Fibroblast of skin of left biceps (primary cell): ENCODE measurements at places on chromosomes 3 and 15.
A peak's percentile ranks its signal among the peaks of the same experiment; 100 is the strongest.

DNA sequence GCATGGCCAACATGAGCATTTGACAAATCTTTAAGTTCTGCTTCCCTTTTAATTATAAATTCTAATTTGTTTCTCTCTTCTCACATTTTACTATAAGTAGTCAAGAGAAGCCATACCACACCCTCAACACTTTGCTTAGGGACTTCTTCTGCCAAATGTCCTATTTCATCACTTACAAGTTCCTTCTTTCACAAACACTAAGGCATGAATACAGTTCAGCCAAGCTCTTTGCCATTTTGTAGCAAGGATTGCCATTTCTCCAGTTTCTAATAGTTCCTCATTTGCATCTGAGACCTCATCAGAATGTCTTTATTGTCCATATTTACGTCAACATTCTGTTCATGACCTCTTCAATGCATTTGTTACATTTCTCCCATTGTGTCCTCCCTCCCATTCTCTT lies 29.4 kb downstream of the SLC22A14 start:
- DNase-seq = no peak

- peak; percentile 35 for DNase-seq
Observed at GRCh38 chr3:98817547-98818041, 54.5 kb downstream of the ST3GAL6 start.

- no peak for DNase-seq
Observed at GRCh38 chr15:44811337-44811736, 75.0 kb downstream of the TRIM69 start.

DNA sequence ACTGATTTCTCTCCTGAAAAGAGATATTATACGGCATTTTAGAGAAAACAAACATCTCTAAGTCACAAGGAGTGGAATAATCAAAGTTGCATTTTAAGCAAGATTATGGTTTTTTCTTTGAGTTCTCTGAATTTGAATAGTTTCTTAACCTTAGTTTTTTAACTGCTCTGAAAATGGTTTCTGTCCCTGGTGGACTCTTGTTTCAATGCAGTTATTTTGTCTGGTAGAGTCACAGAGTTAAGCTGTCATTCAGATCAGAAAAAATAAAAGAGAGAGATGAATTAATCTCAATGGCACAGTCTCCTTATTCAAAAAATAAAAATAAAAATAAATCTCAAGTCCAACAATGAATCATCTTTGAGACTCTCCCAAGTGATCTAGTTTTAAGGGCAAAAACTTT lies 19.0 kb downstream of the AGTR1 start:
- no peak for DNase-seq
